ENCODE measurements at places on chromosomes 13 and 19.

GRCh38 chr19:14731200-14731599 lies 41.4 kb downstream of the ZNF333 start:
- DNase-seq, result no peak

- no peak for DNase-seq
Observed at GRCh38 chr19:45276284-45276687, 25.2 kb downstream of the MARK4 start.

DNA sequence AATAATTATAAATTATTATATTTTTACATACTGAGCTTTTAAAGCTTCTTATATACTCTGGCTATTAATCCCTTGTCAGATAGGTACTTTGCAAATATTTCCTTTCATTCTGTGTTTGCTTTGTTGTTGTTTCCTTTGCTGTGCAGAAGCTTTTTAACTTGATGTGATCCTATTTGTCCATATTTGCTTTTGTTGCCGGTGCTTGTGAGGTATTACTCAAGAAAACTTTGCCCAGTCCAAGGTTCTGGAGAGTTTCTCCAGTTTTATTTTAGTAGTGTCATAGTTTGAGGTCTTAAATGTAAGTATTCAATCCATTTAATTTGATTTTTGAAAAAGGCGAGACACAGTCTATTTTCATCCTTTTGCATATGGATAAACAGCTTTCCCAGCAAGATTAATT lies 1319.9 kb upstream of the PRR20A start:
- DNase-seq, result no peak

- no peak for DNase-seq
Observed at GRCh38 chr19:58397533-58398037, 2.1 kb downstream of the RNF225 start.

- no peak for DNase-seq
Observed at GRCh38 chr19:5288347-5288739, 52.3 kb downstream of the PTPRS start.

- no peak for DNase-seq
Observed at GRCh38 chr13:28423010-28423409, 71.9 kb downstream of the FLT1 start.

DNA sequence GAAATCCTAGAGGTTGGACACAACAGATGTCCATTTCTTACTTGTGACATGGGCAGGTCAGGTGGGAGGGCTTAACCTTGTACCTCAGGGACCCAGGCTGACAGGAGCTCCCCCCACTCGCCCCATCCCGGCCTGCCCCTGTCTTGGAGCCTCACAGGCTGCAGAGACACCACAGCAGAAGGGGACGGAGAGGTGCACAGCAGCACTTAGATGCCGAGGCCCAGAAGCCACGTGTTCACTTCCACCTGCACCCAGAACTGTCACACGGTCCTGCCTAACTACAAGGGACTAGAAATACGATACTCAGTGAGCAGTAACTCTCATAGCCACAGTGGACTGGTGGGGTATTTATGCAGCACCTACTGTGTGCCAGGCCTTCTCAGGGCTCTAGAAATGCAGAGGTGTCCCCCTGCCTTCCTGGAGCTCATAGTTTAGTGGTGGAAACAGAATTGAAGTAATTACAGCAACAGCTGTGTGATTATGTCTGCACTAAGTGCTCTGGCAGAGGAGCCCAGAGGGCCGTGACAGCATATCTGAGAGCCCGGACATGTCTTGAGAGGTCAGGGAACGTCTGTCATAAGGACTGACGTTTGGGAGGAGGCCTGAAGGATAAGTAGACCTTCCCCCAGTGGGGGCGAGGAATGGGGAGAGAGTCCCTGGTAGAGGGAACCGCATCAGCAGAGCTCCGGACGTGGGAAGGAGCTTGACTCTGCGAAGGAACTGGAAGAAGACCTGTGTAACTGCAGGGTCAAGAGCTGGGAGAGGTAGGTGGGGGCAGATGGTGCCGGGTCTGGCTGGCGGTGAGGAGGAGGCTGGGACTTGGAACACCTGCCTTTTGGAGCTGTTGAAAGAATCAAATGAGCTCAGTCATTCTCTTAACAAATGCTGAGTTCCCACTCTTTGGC lies 130.0 kb downstream of the SIPA1L3 start:
- no peak for DNase-seq

- DNase-seq, result no peak
Observed at GRCh38 chr13:102903659-102904407, 58.0 kb downstream of the ERCC5 start.

GRCh38 chr19:16342002-16342715 lies 17.5 kb downstream of the KLF2 start:
- peak; percentile 33 for DNase-seq

GRCh38 chr19:43351998-43352746 lies 1.3 kb upstream of the CD177 start:
- DNase-seq, result no peak

DNA sequence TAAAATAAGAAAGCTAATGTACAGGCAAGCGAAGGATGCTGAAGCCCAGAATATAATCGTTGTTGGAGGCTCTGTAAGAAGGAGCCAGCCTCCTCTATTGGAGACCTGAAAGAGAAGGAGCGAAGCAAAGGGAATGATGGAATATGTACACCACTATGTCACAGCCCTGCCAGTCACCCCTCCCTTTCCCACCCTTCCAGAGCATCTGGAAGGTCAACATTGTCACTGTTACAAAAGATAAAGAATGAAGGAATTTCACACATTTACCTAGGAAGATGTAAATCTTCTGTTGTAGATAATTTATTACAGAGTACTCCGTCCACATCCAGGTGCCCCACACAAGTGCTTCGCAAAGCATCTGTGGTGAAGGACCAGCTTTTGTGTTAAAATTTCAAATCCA lies 39.7 kb upstream of the SACS start:
- no peak for DNase-seq

DNA sequence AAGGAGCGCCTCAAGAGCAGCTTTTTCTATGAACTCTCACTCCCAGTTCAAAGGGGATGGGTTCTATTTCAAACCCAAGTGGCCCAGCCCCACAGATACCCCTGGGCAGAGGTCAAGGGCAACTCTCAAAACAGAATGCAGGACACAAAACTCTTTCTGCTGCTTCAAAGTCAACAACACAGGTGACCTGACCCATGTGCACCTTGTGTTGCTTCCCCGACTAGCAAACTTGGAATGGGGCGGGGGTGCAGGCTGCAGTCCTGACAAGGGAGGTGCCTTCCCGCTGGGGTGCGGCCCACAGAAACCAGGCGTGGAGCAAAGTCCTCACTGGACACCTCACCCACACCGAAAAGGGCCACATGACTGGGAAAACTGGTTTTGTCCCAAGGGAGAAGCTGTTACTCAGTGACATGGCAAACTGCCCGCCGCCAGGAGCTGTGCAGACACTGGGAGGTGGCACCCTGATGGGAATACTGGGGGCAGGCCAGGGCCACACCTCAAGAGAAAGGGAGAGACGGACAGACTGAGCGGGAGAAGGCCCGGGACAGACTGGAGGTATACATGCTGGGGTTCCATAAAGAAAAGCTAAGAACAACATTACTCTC lies 17.4 kb downstream of the ZC3H4 start:
- DNase-seq, result no peak

DNA sequence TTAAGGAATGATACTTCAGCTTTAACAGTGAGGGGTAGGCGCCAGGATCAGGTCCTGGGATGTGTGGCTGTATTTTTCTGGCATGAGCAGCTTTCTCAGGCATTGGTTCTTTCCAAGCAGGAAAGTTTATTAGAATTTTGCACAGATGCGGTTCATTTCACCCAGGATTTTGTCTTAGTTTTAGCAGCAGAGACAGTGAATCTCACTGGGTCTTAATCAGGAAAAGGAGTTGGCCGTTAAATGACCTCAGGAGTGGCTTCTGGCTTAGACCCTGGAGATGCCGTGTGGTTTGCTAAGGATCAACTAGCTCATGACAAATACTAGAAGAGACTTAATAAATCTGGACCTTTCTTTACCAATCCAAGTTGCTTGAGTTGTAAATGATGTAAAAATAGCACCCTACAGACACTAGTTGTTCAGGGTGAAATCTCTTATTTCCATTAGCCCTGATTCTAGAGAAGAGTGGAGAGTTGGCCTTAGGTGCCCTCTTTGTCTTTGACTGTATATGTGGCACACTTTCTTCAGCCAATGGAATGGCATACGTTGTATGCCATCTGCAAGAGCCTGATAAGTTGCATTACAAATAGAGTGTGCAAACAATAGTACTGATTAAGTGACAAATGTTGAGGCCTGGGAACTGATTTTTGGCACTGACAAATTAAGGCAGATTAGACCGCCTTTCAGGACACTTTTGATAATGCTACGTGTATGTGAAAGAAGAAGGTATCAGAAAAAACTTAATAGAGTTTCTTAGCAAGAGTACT lies 34.0 kb downstream of the LRCH1 start:
- no peak for DNase-seq

GRCh38 chr13:58254943-58255342 lies 623.4 kb downstream of the PCDH17 start:
- DNase-seq, result no peak

- no peak for DNase-seq
Observed at GRCh38 chr19:6100284-6100915, 9.9 kb downstream of the RFX2 start.

GRCh38 chr13:46621133-46621532 lies 68.2 kb downstream of the LRCH1 start:
- DNase-seq, result no peak

- peak; percentile 26 for DNase-seq
Observed at GRCh38 chr13:97976610-97977521, 23.4 kb downstream of the IPO5 start.

DNA sequence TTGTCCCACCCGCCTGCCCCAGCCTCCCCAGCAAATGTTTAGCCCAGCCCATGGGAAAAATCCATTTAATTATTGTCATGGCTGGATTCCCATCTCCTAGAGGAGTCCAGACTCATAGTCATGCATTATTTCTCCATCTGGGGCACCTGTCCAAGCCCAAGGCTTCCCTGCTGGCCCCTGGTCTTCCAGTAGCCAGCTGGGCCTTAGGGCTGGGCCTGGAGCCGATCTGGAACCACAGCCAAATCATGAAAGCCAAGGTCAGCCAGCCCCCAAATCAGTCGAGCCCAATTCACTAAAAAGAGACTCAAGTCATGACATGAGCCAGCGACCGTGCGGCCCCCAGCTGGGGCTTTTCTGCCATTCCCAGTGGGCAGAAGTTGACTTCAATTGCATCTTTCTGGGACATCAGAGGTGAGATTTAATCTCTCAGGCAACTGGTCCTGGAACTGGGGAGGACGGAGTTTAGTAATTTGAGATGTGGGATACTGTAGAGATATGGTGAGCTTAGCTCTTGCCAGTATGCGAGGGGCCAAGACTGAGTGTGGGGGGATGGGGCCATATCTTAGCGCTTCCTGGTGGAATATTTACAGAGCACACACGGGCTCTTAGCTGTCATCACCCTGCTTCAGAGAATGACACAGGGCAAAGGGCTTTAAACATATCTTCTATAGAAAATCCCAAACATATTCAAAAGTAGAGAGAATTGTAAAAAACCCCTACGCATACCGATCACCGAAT lies 9.4 kb upstream of the PGLYRP2 start:
- DNase-seq, result no peak

DNA sequence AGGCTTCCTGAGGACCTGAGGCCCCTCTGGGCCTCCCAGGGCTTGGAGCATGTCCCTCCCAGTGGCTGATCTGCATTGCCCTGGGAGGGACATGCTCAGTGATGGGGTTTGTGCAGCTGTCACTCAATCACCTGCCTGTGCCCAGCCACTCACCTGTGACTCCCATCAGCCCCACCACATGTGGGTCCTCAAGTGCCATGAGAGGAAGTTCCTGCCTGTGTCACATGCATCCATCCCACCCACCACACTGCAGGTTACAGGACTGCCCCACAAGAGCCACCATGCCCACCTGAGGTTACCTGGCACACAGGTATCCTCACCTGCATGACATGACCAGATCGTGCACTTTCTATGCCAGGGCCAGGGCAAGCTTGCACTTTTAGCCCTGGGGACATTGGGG lies 80.0 kb downstream of the SCGB2B2 start:
- no peak for DNase-seq

DNA sequence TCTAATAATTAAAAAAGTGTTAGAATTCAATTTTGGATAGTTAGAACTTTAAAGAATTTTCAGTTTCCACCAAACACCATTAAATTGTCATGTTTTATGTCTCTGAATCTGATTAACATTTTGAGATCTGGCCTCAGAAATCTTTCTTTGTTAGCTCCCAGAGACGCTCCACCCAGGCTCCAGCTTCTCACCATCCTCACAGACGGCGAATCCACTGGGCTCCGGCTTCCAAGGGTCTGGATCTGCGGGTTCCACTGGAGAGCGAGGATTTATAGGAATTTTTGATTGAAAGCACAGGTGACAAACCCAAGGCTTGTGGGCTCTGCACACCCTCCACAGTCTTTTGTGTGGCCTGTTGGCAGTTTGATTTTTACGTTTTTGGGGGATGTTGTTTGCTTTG lies 160.6 kb downstream of the URI1 start:
- DNase-seq, result no peak

DNA sequence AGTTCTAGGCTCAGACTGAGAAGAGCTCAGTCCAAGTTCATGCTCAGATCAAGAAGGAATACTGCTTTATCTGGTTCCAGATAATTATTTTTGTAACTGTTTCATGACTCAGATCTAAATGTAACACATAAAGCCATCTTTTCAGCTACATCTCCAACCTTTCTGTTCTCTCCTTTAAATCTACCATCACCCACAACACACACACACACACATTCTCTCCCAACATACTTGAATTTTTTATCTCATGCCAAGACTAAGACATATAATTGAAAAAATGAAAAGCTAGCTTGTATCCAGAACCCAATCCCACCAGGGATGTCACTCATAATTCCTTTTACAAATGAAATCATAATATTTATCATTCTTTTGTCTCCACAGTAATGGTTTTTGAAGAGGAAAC lies 7.6 kb downstream of the KATNAL1 start:
- no peak for DNase-seq

- DNase-seq, result no peak
Observed at GRCh38 chr13:100039740-100040139, 49.2 kb upstream of the PCCA start.

GRCh38 chr13:94968040-94968756 lies 255.9 kb upstream of the SOX21 start:
- peak; percentile 2 for DNase-seq

DNA sequence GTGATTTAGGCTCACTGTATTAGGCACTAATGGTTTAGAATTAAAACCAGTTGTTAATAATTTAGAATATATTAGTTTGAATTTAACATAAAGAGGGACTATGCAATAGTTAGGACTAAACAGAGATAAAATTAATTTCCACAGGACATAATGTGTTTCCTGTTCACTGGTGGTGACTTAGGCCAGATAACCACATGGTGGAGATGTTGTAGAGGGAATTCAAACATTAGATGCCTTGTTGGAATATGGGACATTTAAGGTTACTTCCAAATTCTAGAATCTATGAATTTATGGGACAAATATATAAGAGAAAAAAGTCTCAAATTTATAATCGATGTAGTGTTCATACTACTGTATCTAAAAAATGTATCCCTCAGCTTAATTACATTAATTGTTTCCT lies 615.5 kb upstream of the KLHL1 start:
- DNase-seq, result no peak

GRCh38 chr19:15790096-15790495 lies 2.6 kb downstream of the OR10H5 start:
- DNase-seq, result no peak

GRCh38 chr13:111415246-111415645 lies 94.8 kb downstream of the TEX29 start:
- DNase-seq, result no peak

GRCh38 chr13:96032717-96033116 lies 20.5 kb downstream of the UGGT2 start:
- no peak for DNase-seq

Measured in stimulated activated CD4-positive, alpha-beta T cell treated with anti-CD3 and anti-CD28 coated beads, Interleukin-1b, Interleukin-23, amount 100 ng/mL, for 4 hours (primary cell).